ENCODE measurements at places on chromosomes 7 and 10. TPM values are rescaled to one million over a fixed set of nuclear protein-coding genes. Genes with fewer than 3 reads are reported as not detected.

CPEB3 gene
- polyA plus RNA-seq: 0.36 TPM

MIOS gene
- polyA plus RNA-seq: 16.4 TPM

SPAM1 gene
- polyA plus RNA-seq: not detected

WDR37 gene
- 11.9 TPM for polyA plus RNA-seq

CASD1 gene
- 12.2 TPM for polyA plus RNA-seq

SPDYE18 gene
- polyA plus RNA-seq: 0.24 TPM

STEAP1 gene
- polyA plus RNA-seq: 23.4 TPM

CCSER2 gene
- 8.5 TPM for polyA plus RNA-seq

OR2A12 gene
- not detected for polyA plus RNA-seq

CRYGN gene
- not detected for polyA plus RNA-seq

CUL2 gene
- polyA plus RNA-seq: 15.0 TPM

PHYHIPL gene
- polyA plus RNA-seq: 0.44 TPM

TAS2R3 gene
- polyA plus RNA-seq: not detected

TFEC gene
- polyA plus RNA-seq: 0.02 TPM

SLC12A9 gene
- 29.7 TPM for polyA plus RNA-seq

AGMO gene
- 0.10 TPM for polyA plus RNA-seq

ARHGEF35 gene
- 0.02 TPM for polyA plus RNA-seq

MKRN1 gene
- polyA plus RNA-seq: 61.4 TPM

ELN gene
- 8.9 TPM for polyA plus RNA-seq

CPXM2 gene
- not detected for polyA plus RNA-seq

RARRES2 gene
- 0.26 TPM for polyA plus RNA-seq

CDC14C gene
- not detected for polyA plus RNA-seq

AFAP1L2 gene
- 0.70 TPM for polyA plus RNA-seq

GPER1 gene
- polyA plus RNA-seq: 6.4 TPM

NEUROD6 gene
- not detected for polyA plus RNA-seq

CALML5 gene
- polyA plus RNA-seq: not detected

PLPP4 gene
- polyA plus RNA-seq: 27.9 TPM

SLC26A3 gene
- polyA plus RNA-seq: not detected

EBLN1 gene
- polyA plus RNA-seq: not detected

Data from SK-N-SH (cell line).